ENCODE measurements at places on chromosomes 4 and X.

GRCh38 chrX:153726286-153727122 is 1.8 kb downstream of the ABCD1 start:
- DNase-seq, result peak; percentile 51

GRCh38 chrX:153806999-153807575 is 12.6 kb downstream of the SSR4 start:
- DNase-seq, result no peak

DNA sequence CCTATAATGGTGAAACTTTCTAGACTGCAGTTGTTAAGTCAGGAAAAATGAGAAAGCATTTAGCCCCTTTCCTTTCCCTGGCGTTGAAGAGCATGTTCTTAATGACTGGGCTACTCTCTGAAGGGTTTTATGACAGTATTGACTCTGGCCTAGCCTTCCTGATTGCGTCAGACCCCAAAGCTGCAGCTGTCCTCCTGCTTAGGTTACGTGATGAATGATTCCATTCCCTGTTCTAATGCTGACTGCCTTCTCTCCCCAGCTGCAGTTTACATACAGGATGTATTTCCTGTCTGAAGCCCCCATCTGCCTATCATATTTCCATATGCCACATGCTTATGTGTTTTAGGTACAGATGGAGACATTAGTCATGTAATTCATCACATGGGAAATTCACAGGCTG is 105.8 kb upstream of the EGFL6 start:
- DNase-seq, result peak; percentile 86

GRCh38 chr4:27001398-27002164 is 140.9 kb downstream of the STIM2 start:
- DNase-seq, result no peak

- DNase-seq, result peak; percentile 76
These were observed 86.8 kb downstream of the GC start for GRCh38 chr4:71697031-71697430.

- peak; percentile 47 for DNase-seq
These were observed 7.2 kb downstream of the IL15 start for GRCh38 chr4:141643557-141643956.

- peak; percentile 3 for DNase-seq
These were observed 36.0 kb downstream of the PLAC1 start for GRCh38 chrX:134622056-134622812.

- DNase-seq, result no peak
These were observed 87.7 kb upstream of the MAP3K15 start for GRCh38 chrX:19602866-19603622.

- DNase-seq, result no peak
These were observed 127.1 kb upstream of the SLC4A4 start for GRCh38 chr4:71211748-71212147.

GRCh38 chr4:146098397-146098796 is 77.1 kb upstream of the LSM6 start:
- DNase-seq, result no peak

GRCh38 chrX:54178100-54178940 is 4.7 kb downstream of the FAM120C start:
- no peak for DNase-seq

DNA sequence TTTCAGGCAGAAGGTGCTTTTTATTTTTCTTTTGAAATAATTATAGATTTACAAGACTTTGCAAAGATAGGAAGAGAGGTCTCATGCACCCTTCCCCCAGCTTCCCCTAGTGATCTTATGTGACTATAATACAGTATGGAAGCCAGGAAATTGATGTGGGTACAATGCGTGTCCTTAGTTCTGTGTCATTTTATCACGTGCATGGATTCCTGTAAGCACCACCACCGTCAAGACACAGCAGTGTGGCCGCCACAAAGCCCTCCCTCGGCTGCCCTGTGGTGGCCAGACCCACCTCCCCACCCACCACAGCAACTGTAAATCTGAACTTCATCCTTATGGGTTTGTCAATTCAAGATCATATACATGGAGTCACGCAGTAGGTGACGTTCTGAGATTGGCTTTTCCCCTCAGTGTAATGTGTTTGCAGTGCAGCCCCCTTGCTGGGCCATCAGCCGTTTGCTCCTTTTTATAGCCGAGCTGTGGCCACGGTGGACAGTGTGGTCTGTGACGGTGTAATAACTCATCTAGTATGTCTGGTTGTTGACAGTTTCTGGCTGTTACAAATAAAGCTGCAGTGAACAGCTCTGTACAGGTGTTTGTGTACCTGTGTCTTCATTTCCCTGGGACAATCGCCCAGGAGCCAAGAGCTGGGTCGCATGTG is 10.9 kb upstream of the HTRA3 start:
- DNase-seq, result no peak

DNA sequence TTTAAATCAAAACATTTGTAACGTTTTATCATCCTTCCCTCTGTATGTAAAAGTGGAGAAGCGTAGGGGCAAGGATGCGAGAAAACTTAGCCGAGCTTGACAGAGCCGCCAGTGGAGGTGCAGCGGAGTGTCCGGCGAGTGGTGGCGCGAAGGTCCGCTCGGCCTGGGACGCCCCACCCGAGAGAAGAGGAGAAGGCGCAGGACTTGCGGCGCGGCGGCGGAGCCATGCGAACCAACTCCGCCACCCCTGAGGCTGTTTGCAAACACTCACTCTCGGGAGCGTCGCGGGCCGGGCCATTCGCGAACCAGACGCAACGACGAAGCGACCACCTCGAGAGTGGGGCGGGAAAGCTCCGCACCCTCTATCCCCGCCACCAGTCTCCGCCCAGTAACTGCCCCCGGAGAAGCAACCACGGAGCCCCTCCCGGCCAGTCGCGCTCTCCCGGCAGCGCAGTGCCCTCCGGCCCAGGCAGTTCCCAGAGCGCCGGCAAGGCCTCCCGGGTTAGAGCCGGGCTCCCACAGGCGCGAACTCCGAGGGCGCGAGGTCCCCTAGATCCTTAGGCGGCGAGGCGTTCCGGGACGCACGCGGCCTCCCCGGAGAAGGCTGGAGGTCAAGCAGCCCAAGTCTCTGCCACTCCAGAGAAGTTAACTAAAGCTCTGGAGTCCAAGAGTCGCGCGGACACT is 2.3 kb upstream of the MAB21L2 start:
- DNase-seq, result no peak

DNA sequence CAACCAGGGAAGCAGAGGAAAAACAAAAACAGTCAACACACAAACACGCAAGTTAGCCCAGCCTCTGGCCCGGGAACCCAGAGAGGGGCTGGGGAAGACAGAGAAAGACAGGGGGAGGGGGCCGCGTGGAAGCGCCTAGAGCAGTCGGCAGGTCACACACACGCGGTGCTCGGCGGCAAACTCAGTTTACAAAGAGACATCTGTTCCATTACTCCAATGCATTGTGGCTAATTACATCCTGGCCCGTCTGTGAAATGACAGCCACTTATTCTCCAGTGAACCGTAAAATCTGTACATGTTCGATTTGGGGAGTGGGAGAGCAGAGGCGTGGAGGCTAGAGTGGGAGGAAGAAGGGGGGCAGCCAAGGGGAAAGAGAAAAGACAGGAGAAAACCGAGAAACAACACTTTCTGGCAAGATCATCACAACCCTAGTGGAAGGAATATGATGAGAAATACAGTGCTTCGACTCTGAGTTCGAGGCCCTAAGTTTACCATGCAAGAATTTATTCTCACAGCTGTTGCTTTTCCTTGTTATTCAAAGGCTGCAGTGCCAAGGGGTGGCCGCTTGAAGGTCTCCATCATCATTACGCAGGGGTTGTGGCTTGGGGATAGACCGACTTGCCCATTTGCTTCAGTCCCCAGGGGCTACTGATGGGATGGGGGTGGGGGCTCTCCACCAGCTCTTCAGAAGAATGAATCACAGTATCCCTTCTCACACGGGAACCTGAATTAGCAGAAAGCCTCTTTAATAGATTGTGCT is 167.7 kb downstream of the MGST2 start:
- DNase-seq, result peak; percentile 66

DNA sequence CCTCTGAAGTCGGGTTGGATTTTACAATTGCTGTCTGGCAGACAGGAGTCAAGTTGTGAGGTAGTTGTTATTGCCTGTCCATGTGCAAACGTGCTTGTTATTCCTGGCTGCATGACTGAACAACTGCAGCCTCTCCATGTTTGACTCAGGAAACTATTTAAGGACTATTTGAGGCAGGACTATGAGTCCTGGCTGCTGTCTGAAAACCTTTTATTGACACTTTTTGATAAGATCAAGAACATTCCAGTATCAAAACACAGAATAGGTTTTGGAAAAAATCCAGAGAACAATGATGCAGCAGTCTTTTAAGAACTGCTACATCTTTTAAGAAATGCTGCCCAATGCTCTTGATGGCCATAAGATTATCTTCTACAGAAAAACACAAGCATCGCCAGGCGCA is 10.0 kb upstream of the SPRY1 start:
- no peak for DNase-seq

DNA sequence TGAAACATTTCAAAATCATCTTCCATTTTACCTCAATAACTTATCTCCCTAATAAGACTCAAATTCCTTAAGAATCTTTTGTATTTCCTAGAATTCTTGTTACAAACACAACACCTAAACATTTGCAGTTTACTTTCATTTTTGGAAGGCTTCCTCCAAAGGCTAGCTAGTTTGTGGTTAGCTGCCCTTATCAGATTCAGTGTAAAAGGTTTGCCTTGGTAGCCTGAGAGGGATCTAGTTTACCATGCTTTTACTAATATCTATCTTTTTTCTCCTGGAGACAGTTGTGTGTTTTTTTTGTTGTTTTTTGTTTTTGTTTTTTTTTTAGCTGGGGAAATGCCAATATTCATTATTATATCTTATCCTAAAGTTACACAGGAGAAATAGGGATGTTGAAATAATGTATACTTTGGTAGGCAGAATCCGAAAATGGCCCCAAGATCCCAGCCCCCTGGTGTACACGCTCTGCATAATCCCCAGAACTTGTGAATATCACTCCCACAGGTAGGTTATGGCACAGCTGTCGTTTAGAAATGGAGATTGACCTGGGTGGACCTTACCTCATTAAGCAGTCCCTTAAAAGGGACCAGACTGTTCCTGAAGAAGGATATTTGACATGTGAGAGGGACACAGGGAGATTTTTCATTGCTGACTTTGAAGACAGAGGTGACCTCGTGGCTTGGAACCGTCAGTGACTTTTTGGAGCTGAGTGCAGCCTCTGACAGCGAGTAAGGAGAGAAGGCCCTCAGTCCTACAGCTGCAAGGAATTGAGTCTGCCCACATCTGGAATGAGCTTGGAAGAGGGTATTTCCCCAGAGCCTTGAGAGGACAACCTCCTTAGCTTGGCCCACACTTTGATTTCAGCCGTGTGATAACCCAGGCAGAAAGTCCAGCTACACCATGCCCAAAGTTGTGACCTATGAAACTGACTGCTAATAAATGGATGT is 33.4 kb downstream of the SEPTIN11 start:
- peak; percentile 6 for DNase-seq

DNA sequence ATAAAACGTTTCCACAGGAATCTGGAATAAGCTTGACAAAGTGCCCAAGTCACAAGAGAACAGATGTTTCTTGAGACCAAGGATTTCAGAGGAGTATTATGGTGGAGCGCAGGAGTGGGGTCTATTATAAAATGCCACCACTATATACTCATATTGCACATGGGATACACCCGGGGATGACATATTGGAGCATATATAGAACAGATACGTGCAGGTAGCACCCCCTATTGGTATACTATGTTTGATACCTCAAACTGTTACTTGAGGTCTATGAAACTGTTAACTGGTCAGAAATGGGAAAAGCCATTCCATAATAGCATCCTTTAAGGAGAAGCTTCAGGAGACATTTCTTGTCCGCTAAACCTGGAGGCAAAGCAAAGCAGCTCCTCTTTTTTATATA is 86.0 kb downstream of the PCYT1B start:
- DNase-seq, result peak; percentile 38

GRCh38 chr4:172815499-172816164 is 353.0 kb upstream of the GALNT7 start:
- no peak for DNase-seq

- DNase-seq, result peak; percentile 61
These were observed 63.8 kb upstream of the ATOH1 start for GRCh38 chr4:93764639-93765246.

DNA sequence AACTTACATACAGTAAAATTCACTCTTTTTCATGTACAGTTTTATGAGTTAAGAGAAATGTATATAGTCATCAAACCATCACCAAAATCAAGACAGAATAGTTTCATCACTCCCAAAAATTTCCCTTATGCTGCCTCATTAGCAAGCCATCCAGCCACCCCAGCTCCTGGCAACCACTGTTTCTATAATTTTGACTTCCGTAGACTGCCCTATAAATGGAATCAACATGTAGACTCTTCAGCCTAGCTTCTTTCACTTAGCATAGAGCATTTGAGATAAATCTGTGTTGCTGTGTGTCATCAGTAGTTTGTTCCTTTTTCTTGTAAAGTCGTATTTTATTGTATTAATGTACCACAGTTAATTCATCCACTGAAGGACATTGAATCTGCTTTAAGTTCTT is 23.2 kb downstream of the HDX start:
- no peak for DNase-seq

DNA sequence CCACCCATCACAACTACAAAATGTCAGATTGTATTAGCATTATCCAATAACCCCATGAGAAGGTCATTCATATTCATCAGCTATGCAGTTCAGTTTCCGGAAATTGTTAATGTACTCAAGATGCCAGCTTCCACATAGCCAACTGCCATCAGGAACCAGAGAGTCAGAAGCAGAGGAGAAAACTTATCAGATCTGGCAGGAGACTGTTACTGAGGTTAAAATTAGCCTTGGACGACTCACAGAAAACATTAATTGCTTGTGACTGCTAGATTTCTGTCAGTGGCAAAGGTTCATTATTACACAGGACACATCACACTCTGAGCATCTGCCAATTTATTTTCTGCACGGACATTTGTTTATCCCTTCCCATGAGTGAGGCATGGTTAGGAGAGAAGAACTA is 352.8 kb downstream of the DHRSX start:
- no peak for DNase-seq

- DNase-seq, result no peak
These were observed 37.7 kb downstream of the NBDY start for GRCh38 chrX:56766554-56767347.

GRCh38 chr4:11505221-11505971 is 76.7 kb upstream of the HS3ST1 start:
- DNase-seq, result no peak

DNA sequence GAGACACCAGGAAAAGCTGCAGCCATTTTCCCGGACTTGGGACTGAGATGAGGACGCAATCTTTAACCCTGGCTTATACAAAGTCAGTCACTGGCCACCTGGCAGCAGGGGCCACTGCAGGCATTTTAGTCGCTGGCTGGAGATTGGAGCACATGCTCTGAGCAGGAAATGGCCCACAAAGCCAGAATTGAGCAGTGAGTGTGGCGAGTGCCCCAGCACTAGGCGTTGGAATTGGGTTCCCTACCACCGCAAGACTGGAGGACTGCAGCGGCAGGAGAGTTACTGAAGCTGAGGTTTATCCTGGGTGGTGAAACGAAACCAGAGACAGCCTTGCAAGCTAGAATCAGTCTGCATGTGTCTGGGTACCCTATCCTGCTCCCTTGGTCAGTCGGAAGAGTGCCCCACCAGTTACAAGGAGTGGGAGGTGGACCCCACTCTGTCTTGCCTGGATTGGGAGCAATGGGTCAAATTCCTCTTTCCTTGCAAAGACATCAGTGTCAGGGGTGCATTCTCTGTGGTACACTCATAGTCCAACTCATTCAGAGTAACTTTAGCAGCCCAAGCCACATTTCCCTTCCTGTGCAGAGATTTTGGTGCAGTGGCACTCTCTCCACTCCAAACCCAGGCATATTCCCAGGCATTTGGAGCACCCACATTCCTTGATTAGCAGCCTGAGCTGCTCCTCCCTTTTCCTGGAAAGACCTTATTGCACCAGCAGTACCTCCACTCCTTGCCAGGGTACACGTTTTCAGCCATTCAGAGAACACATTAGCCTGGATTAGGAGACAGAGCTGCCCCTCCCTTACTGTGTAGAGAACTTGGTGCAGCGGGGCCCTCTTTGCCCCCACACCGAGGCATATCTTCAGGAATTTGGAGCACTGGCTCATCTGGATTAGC is 36.7 kb upstream of the PLK4 start:
- DNase-seq, result no peak

All from NCI-H82 (cell line).